ENCODE measurements at places on chromosomes 1 and 21. TPM values are rescaled to one million over a fixed set of nuclear protein-coding genes. Genes with fewer than 3 reads are reported as not detected.
A peak's percentile ranks its signal among the peaks of the same experiment; 100 is the strongest.

The FAM3B gene
- total RNA-seq, result not detected

The PROK1 gene
- total RNA-seq, result not detected

The LHX8 gene
- total RNA-seq, result not detected

DNA sequence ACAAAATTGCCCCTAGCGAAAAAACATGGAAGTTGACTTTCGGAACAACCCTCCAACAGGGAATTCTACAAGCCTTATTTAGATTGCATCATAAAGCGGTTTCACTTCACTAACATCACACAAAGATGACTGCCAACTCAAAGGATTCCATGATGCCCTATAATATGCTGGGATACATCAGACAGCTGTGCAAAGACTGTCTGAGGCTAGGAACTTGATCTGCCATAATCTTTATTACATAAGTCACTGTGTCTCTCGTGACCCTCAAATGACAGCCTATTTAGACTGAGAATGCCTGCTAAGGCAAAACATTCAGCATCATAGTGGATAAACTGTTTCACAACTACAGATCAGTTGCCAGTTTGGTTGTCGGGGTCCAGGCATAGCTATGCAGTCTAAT lies 23.8 kb downstream of the FH start:
- DNase-seq, result no peak

DNA sequence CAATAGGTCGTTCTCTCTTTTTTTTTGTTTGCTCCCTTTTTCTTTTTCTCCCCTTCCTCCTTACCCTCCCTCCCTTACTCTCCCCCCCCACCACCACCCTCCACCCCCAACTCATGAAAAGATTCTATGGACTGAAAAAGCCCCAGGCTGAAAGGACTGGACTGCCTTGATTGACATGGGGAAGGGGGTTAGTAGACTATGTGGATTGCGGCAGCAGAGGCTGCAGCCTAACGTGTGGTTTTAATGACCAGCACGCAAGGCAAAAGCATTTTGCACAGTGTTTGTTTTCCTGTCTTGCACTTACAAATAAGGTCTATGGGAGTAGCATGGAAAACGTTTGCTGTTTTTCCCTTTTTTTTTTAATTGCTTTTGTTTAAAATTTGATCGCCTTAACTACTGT lies 5.5 kb downstream of the ZBTB18 start:
- no peak for DNase-seq

GRCh38 chr1:167173516-167174184 lies 47.0 kb upstream of the POU2F1 start:
- DNase-seq, result peak; percentile 78

- no peak for DNase-seq
These were observed 4.0 kb downstream of the PRELP start for GRCh38 chr1:203479646-203480045.

DNA sequence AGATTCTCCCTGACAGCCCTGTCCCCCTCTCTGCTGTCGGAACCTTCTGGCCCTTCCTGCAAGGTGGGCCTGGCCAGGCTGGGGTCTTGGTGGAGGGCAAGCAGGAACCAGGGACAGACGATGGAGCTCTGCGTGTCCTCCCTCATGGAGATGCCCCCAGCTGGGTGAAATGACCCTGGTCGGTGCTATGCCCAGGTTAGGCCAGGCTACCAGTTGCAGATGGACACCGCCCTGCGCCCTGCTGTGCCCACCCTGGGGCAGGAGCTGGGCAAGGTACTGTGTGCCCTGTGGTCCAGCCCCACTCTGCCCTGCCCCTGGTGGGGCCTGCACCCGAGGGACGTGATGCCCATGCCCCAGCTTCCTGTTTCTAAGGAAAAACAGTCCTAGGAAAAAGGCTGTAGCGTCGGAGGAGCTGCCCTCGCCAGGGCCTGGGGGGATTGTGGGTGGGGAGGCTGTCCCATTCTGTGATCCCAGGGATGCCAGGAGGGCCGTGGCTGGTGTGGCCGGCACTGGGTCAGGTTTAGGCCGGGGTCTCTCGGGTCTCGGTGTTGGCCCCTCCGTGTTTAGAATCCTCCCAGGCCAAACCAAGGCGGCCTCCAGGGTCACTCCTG lies 77.6 kb downstream of the MORN1 start:
- no peak for DNase-seq

- no peak for DNase-seq
These were observed 18.3 kb downstream of the TARBP1 start for GRCh38 chr1:234460652-234461051.

DNA sequence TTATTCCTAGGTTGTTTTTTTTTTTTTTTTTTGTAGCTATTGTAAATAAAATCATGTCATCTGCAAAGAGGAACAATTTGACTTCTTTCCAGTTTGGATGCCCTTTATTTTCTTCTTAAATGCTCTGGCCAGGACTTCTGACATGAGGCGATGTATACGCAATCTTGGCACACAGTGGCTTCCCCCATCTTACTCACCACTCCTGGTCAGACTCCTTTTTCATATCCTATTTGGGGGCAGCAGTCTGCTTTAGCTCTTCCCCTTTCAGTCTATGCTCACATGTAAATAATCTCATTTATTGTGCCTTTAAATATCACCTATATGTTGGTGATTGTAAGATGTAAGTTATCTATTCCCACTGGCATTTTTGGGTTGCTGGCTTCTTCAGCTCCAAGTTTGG lies 56.1 kb downstream of the SLAMF6 start:
- DNase-seq, result no peak

Measured in A172 (cell line).